ENCODE measurements at places on chromosomes 11 and 22.

DNA sequence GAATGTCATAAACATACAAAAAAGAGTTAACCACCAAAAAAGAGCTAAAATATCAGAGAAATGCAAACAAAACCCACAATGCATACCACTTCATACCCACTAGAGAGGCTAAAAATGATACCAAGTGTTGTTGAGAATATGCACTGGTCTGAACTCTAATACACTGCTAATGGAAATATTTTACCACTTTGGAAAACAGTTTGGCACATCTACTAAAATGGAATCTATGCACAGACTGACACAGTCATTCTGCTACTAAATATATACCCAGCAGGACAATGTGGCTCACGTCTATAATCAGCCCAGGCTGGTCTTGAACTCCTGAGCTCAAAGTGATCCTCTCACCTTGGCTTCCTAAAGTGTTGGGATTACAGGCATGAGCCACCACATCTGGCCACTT is 18.0 kb downstream of the MAPK1 start:
- no peak for DNase-seq

DNA sequence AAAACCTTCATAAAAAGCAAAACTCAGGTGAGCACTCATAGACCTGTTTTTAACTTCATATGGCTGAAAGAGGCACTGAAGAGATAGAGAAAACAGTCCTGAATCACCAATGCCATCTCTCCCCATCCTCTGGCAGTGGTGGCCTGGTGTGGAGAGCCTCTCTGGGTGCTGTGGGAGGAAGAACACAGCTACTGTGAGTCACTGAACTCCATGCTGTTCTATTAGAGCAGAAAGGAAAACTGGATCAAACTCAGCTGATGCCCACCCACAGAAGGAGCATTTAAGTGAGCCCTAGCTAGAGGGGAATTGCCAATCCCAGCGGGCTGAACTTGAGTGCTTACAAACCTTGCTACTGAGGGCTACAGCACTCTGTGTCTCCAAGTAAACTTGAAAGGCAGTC is 115.3 kb upstream of the SESN3 start:
- DNase-seq, result no peak

- no peak for DNase-seq
Measured at GRCh38 chr22:25081409-25081824, 118.2 kb upstream of the CRYBB3 start.

DNA sequence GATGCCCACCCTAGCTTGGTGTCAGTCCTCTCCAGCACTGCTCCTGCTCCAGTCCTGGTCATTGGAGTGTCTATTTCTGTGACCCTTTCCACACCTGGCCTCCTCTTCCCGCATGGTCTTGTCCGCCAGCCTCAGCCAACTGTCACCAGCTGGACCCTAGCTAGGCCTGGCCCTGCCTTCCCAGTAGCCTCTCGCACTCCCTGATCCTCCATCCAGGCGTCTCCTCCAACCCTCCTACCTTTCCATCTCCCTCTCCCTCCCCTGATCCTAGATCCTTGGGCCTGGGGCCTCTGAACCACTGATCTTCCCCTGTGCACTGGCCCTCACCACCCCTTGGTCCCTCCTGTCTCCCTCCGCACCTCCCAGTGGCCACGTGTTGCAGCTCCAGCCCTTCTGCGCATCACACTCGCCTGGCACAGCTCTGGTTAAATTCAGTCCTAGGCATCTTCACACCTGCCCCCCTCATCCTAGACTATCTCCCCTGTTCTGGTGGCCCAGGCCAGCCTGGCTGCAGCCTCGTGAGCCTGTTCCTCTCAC is 9.9 kb downstream of the SYNGR1 start:
- no peak for DNase-seq

DNA sequence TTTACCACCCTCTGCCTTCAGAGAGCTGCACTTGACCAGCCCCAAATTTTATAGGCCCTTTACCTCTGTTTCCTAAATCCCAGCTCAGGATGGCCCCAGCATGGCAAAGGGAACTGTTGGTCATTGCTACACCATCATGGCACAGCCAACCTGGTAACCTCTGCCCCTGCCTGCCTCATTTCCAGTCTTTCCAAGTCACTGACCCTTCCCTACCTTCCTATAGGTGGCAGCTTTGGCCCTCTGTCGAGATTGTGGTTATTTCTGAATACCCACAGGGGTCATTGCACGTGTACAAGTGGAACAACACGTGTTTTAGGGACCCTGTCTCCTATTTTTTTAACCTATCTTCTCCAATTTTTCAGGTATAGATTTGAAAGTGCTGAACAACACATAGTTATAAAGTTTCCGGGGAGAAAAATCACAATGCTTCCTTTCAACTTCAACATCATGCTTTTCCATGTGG is 2.8 kb downstream of the GALNT18 start:
- no peak for DNase-seq

GRCh38 chr11:57675176-57675941 is 7.4 kb downstream of the ZDHHC5 start:
- DNase-seq, result no peak

DNA sequence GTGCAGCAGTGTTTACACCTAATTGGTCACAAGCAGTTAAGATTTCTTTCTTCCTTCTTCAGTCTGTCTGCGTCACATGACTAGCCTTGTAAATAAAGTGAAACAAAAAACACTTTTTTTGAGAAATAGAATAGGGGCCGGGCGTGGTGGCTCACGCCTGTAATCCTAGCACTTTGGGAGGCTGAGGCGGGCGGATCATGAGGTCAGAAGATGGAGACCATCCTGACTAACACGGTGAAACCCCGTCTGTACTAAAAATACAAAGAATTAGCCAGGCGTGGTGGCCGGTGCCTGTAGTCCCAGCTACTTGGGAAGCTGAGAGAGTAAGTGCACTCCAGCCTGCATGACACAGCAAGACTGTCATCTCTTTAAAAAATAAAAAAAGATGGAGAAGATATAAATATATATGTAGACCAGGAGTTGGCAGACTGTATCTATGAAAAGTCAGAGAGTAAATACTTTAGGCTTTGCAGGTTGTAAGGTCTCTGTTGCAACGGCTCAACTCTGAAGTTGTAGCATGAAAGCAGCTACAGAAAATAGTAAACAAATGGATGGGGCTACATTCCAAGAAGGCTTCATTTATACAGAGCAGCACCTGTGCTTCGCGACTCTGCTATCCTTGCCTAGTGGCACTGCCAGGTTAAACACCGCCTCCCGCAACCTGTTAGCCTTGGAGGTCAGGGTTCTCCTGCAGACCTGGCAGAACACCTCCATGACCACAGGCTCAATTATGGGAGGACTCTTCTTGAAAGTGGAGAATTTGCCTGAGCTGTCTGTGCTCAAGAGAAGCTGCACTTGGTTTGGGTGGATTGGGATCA is 55.9 kb downstream of the PPP6R2 start:
- no peak for DNase-seq
